Ascending aorta (tissue), 2 donors: ENCODE measurements at places on chromosomes 6 and 20.

DNA sequence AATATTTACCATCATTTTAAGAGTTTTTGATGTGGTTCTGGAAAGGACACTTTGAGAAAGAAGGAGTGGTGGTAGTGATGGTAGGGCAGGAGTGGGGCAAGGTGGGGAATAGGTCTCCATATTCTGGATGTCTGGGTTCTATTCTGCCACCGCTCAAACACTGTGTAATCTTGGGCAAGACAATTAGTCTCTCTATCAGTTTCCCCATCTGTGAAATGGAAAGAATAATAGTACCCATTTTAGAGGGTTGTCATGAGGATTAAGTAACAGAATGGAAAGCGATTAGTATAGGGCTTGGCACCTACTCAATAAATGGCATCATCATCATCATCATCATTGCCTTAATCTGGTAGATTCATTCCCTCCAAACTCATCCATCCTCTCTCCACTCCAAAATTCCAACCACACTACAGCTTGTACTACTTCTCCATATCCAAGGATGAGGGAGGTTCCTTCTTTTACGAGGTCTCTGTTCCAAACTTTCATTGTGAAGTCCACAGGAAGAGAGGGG, 982 bp upstream of the GGT7 start:
- H3K4me1 ChIP-seq: peaks cover 20% of the 10 kb centered on the region
- H3K27ac ChIP-seq: peak overlapping the region; percentile 73
- no peaks in the 10 kb centered on the region for H3K27me3 ChIP-seq
- H3K36me3 ChIP-seq: no peaks in the 10 kb centered on the region
- no peak overlapping the region for H3K4me3 ChIP-seq

GRCh38 chr6:143592335-143592734, 80.8 kb upstream of the FUCA2 start:
- H3K27ac ChIP-seq: no peak overlapping the region
- no peaks in the 10 kb centered on the region for H3K36me3 ChIP-seq
- peaks cover 4% of the 10 kb centered on the region for H3K4me1 ChIP-seq
- no peak overlapping the region for H3K4me3 ChIP-seq
- DNase-seq: no peak
- H3K27me3 ChIP-seq: no peaks in the 10 kb centered on the region

DNA sequence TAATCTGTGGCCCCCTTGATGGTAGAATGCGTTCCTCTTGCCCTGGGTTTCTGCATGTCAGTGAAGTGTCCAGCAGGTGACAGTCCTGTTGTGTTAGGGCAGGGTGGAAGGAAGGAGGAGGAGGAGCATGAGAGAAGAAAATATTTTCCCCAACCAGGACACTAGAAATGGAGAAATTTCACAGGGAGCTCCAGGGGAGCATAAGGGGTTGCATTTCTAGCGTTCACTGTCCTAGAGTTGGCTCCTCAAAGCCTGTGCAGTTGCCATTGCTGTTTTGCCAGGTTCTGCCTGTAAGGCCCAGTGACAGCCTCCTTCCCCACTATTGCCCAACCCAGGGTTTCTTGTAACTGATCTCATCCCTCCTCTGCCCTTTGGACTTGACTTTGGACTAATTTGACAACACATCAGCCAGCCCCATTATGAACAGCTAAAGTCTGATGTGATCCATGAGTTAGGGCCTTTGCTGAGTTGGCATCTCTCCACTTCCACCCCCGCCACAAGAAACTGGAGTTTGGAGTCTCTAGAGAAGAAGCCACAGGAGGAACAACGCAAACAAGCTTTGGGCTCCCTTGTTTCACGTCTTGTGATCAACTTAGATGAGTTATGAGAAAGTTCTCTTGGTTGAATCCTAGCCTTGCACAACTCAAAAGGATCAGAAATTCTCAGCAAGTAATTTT, 14.0 kb upstream of the FAM50B start:
- H3K27ac ChIP-seq: peak overlapping the region; percentile 23
- H3K36me3 ChIP-seq: no peaks in the 10 kb centered on the region
- DNase-seq: no peak
- H3K4me1 ChIP-seq: peaks cover 13% of the 10 kb centered on the region
- no peaks in the 10 kb centered on the region for H3K27me3 ChIP-seq

DNA sequence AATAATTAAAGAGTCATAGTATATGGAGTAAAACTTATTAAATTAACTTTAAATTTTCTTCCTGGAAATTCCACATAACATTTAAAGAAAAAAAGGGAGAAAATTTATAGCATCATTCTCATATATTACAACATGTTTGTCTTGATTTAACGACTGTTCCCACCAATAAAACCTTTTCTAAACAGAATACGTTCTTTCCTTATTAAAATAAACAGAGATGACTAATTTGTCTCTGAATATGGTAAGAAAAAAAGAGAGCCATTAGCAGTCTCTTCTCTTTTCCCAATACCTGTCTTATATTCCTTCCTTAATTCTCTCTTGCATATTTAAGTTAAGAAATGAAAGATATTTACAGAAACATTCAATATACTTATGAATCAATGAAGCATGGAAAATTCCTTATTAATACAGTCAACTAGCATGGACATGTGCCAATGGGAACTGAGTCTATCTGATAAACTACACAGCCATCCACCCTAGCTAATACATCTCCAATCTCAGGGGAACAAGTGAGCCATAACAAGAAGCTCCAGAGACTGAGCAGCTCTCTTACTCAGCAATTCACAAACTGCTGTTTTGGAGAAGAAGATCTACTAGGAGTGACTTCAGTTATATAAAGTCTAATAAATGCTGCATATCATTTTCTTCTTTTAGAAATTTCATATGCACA, 347.1 kb upstream of the MANEA start:
- no peaks in the 10 kb centered on the region for H3K4me1 ChIP-seq
- no peak overlapping the region for H3K4me3 ChIP-seq
- no peak for DNase-seq
- no peaks in the 10 kb centered on the region for H3K27me3 ChIP-seq
- no peaks in the 10 kb centered on the region for H3K36me3 ChIP-seq

DNA sequence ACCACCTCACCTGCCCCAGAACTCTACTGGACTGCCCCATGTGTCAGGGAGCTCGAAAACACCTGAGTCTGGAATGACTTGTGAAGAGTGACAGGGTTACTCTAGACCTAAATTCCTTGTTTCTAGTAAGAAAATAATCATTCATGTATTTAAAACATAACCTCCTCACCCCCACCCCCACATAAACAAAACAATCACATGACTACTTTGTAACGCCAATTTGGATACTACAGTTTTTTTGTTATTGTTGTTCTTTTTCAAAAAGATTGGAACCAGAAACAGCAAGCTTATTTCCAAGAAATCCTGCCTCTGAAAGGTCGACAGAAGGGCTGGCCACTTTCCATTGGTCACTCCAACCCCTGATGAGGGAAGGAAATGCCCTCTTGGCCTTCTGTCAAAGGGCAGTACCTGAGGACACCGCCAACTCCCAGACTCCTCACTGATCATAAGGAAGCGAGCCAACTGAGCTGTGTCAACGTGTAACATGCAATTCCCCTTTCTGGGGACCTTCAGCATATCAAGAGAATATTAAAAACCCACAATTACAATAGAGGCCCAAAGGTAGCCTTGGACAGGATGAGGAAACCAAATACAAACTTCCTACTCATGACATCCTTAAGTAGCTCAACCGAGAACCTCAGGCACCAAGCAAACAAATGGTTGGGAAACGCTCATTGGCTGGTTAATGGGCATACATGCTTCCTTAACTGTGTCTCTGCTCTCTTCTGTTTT, 2.6 kb downstream of the MCUR1 start:
- peaks cover 28% of the 10 kb centered on the region for H3K4me1 ChIP-seq
- H3K36me3 ChIP-seq: no peaks in the 10 kb centered on the region
- no peaks in the 10 kb centered on the region for H3K27me3 ChIP-seq
- H3K4me3 ChIP-seq: no peak overlapping the region

- H3K4me1 ChIP-seq: no peaks in the 10 kb centered on the region
- H3K4me3 ChIP-seq: no peak overlapping the region
- DNase-seq: no peak
- H3K27me3 ChIP-seq: no peaks in the 10 kb centered on the region
Observed at GRCh38 chr20:52426856-52427255, 235.3 kb upstream of the ZFP64 start.

DNA sequence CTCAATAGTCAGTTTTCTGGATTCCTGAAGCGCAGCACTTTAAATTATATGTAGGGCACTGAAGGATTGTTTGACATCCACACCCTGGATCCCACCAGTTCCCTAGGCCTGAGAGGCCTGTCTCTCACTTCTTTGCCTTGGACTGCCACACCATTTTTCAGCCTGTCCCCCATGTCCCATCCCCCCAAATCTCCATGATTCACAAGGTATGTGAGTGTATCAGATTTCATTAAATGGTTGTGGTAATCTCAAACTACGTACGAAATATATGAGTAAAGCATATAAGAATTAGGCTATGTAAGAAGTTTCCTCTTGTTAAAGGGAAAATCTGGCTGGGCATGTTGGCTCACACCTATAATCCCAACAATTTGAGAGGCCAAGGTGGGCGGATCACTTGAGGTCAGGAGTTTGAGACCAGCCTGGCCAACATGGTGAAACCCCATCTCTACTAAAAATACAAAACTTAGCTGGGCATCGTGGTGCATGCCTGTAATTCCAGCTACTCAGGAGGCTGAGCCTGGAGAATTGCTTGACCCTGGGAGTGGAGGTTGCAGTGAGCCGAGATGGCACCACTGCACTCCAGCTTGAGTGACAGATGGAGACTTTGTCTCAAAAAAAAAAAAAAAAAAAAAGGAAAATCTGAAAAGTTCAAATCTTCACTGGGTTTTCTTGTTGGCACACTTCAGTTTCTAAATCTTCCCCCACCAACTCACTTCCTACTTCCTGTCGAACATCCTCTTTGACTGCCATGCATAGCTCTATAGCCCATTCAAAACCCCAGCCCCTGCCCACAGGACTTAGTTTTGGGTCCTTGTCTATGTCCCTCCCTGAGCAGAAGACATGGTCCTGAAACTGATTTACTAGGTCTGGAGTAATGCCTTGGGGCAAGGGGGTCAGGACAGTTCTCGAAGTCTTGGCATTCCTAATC, 97.3 kb upstream of the SHLD1 start:
- H3K4me1 ChIP-seq: peaks cover 5% of the 10 kb centered on the region
- no peak overlapping the region for H3K4me3 ChIP-seq
- H3K27me3 ChIP-seq: no peaks in the 10 kb centered on the region
- no peaks in the 10 kb centered on the region for H3K36me3 ChIP-seq
- no peak for DNase-seq

DNA sequence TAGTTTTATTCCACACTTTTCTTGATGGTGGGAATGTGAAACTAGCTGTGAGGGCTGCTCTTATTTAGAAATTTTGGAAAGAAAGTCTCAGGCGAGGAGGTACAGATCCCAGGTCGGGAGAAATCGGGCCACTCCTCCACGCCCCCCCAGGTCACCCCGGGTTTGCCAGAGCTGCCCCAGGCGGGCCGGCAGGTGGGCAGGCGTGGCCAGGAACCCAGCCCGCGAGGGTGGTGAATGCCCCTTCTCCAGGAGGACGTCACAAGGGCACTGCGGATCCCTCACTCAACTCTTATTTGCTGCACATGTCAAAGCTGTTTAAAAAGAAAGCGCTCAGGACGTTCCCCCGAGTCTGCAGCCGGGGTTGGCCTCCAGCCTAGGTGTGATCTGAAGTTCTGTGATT, 60.5 kb upstream of the SLCO4A1 start:
- H3K27ac ChIP-seq: no peak overlapping the region
- H3K4me3 ChIP-seq: no peak overlapping the region
- no peaks in the 10 kb centered on the region for H3K4me1 ChIP-seq
- no peak for DNase-seq
- peaks cover 14% of the 10 kb centered on the region for H3K27me3 ChIP-seq
- H3K36me3 ChIP-seq: no peaks in the 10 kb centered on the region

DNA sequence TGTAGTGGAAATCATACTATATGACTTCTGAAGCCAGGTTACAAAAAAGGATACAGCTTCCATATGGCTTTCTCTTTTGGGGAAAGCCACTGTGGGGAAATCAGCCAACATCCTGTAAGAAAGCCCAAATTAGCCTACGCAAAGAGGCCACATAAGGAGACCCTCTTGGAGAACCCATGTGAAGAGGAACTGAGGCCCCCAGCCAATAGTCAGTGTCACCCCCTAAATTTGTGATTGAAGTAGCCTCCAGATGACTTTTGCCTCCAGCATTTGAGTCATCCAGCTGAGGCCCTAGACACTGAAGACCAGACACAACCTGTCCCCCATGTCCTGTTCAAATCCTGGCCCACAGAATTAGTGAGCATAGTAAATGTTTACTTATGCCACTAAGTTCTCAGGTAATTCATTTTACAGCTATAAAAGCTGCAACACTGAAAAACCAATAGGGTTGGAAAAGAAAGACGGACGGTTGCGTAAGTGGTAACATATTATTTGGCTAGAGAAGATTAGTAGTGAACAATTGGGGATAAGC, 60.4 kb downstream of the HMGCLL1 start:
- no peaks in the 10 kb centered on the region for H3K27me3 ChIP-seq
- no peak overlapping the region for H3K4me3 ChIP-seq
- H3K27ac ChIP-seq: no peak overlapping the region
- no peaks in the 10 kb centered on the region for H3K4me1 ChIP-seq
- H3K36me3 ChIP-seq: no peaks in the 10 kb centered on the region
- DNase-seq: no peak

GRCh38 chr6:132785936-132786335, 12.5 kb downstream of the SLC18B1 start:
- no peaks in the 10 kb centered on the region for H3K4me1 ChIP-seq
- H3K27me3 ChIP-seq: no peaks in the 10 kb centered on the region
- no peaks in the 10 kb centered on the region for H3K36me3 ChIP-seq
- DNase-seq: no peak
- H3K4me3 ChIP-seq: no peak overlapping the region

GRCh38 chr6:10461850-10462249, 47.0 kb upstream of the TFAP2A start:
- no peak for DNase-seq
- H3K36me3 ChIP-seq: no peaks in the 10 kb centered on the region
- H3K4me1 ChIP-seq: no peaks in the 10 kb centered on the region
- H3K27ac ChIP-seq: no peak overlapping the region

DNA sequence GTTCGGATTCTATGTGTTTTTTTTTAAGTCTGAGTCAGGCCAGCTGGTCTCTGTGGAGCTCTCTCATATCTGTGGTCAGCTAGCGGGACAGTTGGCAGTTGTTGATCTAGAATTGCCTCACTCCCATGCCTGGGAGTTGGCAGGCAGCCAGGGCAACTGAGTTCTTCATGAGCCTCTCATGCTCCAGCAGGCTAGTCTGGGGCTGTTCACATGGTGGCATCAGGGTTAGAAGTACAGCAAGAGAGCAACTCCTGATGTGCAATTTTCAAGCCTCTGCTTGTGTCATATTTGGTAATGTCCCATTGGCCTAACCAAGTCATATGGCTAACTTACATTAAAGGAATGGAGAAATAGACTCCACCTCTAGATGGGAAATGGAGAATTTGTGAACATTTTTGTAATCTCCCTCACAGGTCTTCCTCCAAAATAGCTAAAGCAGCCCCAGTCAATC, 6.7 kb upstream of the IFT52 start:
- peak; percentile 82 for DNase-seq
- no peak overlapping the region for H3K4me3 ChIP-seq
- H3K27me3 ChIP-seq: no peaks in the 10 kb centered on the region
- no peak overlapping the region for H3K27ac ChIP-seq
- H3K4me1 ChIP-seq: no peaks in the 10 kb centered on the region
